Activated CD4-positive, alpha-beta memory T cell treated with anti-CD3 and anti-CD28 coated beads, Interleukin-2, amount 10 ng/mL, durations not matched to agents 7 days and 5 days (primary cell): ENCODE measurements at places on chromosomes 6 and 20. TPM values are rescaled to one million over a fixed set of nuclear protein-coding genes. Genes with fewer than 3 reads are reported as not detected.

DNA sequence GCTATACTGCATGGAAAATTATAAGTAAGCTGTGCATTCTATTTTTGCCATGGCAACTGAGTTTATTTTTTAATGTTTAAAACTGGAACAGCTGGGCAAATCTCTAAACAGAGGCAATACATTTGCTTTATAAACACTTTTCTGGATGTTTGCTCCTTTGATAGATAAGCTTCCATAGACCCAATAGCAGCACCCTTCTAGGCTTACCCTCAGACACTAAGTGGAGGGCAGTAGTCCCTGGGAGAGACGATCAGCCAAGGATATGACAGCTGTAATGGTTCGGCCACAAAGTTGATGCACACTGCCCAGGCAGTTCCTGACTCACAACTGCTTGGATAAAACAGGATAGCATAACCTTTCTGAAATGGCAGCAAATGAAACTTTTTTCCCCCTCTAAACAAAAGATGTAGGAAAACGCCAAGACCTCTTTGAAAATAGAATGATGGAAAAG lies 8.5 kb upstream of the MRPS10 start:
- no peak overlapping the region for H3K27ac ChIP-seq
- no peak for DNase-seq
- no peaks in the 10 kb centered on the region for H3K27me3 ChIP-seq
- H3K36me3 ChIP-seq = peaks cover 12% of the 10 kb centered on the region
- peaks cover 10% of the 10 kb centered on the region for H3K4me1 ChIP-seq
- no peak overlapping the region for H3K4me3 ChIP-seq

DNA sequence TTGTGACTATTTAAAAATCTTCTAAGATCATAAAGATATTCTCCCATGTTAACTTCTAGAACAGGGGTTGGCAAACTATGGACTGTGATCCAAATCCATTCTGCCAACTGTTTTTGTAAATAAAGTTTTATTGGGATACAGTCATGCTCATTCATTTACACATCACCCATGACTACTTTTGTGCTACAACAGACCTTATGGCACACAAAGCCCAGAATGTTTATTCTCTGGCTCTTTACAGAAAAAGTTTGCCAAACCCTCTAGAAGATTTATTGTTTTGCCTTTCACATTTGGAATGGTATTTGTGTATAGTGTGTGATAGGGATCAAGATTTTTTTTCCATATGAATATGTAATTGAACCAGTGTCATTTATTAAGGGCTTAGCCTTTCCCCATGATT lies 341.7 kb downstream of the CD83 start:
- peaks cover 3% of the 10 kb centered on the region for H3K36me3 ChIP-seq
- no peak overlapping the region for H3K4me3 ChIP-seq
- no peak overlapping the region for H3K27ac ChIP-seq
- H3K27me3 ChIP-seq = peaks cover 2% of the 10 kb centered on the region
- no peak for DNase-seq
- peaks cover 23% of the 10 kb centered on the region for H3K4me1 ChIP-seq

Gene ACTL10
- 4.5 TPM for total RNA-seq

GRCh38 chr6:140070846-140071473 lies 696.5 kb upstream of the CITED2 start:
- H3K36me3 ChIP-seq = no peaks in the 10 kb centered on the region
- no peak overlapping the region for H3K27ac ChIP-seq
- no peak overlapping the region for H3K4me3 ChIP-seq
- H3K4me1 ChIP-seq = no peaks in the 10 kb centered on the region
- peaks cover 1% of the 10 kb centered on the region for H3K27me3 ChIP-seq

DNA sequence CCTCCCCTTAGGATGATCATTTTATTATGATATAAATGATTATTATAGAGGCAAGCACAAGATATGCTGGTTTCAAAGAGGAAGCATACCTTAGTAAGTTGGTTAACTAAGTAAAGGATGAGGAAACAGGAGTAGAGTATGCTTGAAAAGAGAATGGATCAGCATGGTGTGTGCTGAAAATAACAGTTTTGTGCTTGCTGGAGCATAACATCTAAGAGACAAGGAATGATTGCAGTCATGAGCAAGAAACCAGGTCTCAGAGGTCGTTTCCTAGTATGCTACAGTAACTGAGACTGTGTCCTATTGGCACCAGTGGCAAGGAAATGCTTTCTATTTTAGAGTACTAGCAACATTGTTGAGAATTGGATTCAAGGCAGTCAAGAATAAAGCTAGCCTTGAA lies 34.1 kb downstream of the CDC40 start:
- H3K4me1 ChIP-seq = no peaks in the 10 kb centered on the region
- H3K27me3 ChIP-seq = no peaks in the 10 kb centered on the region
- no peak overlapping the region for H3K27ac ChIP-seq
- H3K4me3 ChIP-seq = no peak overlapping the region
- DNase-seq = no peak
- H3K36me3 ChIP-seq = peaks cover 57% of the 10 kb centered on the region

DNA sequence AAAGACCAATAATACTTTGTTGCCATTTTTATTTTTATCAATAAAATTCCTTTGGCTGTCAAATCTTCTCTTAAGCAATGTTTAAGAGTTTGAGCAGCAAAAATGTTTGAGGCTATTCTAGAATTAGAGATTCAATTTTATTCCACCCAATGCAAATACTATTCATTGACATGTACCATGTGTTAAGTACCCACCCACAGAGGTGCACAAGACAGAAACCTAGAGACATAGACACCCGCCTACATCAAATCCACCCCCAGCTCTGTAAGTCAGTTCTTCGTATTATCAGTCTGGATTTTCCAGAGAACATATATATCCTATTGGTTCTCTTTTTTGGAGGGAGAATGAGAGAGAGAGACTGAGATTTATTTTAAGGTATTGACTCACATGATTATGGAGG lies 463.7 kb downstream of the EPM2A start:
- no peaks in the 10 kb centered on the region for H3K27me3 ChIP-seq
- H3K4me3 ChIP-seq = no peak overlapping the region
- no peaks in the 10 kb centered on the region for H3K36me3 ChIP-seq

GRCh38 chr6:37269105-37269504 lies 11.2 kb upstream of the TMEM217 start:
- H3K36me3 ChIP-seq = peaks cover 31% of the 10 kb centered on the region
- no peak overlapping the region for H3K4me3 ChIP-seq
- no peak overlapping the region for H3K27ac ChIP-seq
- DNase-seq = no peak
- H3K4me1 ChIP-seq = peaks cover 42% of the 10 kb centered on the region

GRCh38 chr20:54433636-54434035 lies 41.8 kb upstream of the DOK5 start:
- H3K27ac ChIP-seq = no peak overlapping the region
- H3K4me1 ChIP-seq = no peaks in the 10 kb centered on the region
- H3K36me3 ChIP-seq = no peaks in the 10 kb centered on the region
- H3K27me3 ChIP-seq = no peaks in the 10 kb centered on the region

Gene IMPG1
- total RNA-seq = not detected

GRCh38 chr6:81262656-81263055 lies 489.8 kb downstream of the TENT5A start:
- no peak for DNase-seq
- no peaks in the 10 kb centered on the region for H3K27me3 ChIP-seq
- no peak overlapping the region for H3K27ac ChIP-seq
- no peaks in the 10 kb centered on the region for H3K36me3 ChIP-seq
- H3K4me1 ChIP-seq = no peaks in the 10 kb centered on the region

DNA sequence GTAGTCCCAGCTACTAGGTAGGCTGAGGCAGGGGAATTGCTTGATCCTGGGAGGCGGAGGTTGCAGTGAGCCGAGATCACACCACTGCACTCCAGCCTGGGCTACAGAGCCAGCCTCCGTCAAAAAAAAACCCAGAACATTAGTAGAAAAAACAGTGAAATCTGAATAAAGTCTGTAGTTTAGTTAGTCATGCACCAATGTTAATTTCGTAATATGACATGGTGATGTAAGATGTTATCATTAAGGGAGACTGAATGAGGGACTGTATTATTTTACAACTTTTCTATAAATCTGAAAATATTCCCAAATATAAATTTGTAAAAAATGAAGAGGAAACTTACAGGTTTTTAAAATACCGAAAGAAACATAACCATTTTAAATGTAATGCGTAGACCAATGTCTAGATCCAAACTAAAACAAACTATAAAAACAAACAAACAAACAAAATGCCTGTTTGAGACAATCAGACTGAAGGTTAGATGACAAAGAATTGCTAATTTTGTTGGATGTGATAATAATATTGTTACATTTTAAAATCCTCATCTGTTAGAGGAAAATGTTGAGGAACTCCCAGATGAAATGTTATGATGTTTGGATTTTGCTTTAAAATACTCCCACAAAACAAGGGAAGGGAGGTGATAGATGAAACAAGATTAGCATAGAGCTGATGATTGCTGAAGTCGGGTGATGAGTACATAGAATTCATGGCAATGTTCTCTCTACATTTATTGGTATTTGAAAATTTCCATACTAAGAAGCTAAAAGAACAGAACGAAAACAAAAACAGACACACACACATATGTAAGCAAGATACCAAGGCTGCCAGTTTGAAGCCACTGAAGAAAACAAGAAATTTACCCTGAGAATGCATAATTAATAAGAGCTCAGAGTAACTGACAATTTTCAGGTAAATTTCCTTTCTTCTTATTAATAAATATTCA lies 1.8 kb downstream of the GSTA4 start:
- H3K27ac ChIP-seq = no peak overlapping the region
- peaks cover 16% of the 10 kb centered on the region for H3K27me3 ChIP-seq
- no peak for DNase-seq
- peaks cover 50% of the 10 kb centered on the region for H3K4me1 ChIP-seq
- H3K36me3 ChIP-seq = peaks cover 22% of the 10 kb centered on the region

DNA sequence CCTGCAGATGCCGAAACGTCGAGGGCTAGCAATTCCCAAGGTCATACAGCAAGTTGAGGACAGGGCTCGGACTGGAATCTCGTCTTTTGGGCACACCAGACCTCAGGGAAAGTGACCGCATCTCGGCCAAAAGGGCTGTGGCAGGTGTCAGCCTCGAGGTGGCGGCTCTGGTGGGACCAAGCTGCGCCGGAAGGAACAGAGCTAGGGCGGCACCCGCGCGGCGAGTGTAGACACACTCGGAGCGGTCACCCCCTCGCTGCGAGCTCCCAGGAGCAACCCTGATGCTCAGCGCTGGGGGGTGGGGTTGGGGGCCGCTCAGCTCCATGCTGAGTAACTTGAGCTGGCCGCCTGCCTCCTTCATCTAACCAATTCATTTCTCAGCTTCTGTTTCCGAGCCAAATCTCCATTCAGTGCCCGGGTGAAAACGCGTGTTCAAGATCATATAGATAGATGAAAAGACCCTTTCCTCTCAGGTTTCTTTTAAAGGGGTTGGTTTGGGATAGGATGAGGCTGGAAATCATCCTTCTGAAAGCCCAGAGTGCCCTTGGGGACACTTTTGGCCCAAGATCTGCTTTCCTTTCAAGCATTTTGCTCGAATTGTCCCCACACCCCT lies 2.2 kb upstream of the TUBB2B start:
- peak; percentile 39 for DNase-seq
- no peaks in the 10 kb centered on the region for H3K36me3 ChIP-seq
- no peak overlapping the region for H3K27ac ChIP-seq

GRCh38 chr6:158715330-158716311 lies 65.8 kb downstream of the SYTL3 start:
- no peaks in the 10 kb centered on the region for H3K27me3 ChIP-seq
- H3K27ac ChIP-seq = no peak overlapping the region

DNA sequence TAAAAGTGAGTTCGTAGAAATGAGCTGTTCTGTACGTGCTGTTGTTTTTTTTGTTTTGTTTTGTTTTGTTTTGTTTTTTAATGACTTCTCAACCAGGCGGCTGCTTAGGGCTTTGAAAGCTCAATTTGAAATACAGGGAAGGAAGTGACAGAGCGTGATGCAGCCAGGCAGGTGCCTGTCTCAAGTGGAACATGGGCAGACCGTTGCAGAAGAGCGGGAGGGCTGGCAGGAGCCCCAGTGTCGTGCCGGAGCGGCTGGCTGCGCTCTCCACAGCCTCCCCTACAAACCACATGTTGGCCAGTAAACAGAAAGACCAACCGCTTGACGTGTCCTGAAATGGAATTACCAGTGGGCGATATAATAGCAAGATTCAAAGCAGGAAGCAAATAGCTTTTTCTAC lies 164.9 kb upstream of the RREB1 start:
- no peaks in the 10 kb centered on the region for H3K36me3 ChIP-seq
- no peak for DNase-seq
- H3K27me3 ChIP-seq = peaks cover 7% of the 10 kb centered on the region
- H3K4me1 ChIP-seq = peaks cover 5% of the 10 kb centered on the region
- H3K27ac ChIP-seq = no peak overlapping the region

- H3K4me1 ChIP-seq = peaks cover 61% of the 10 kb centered on the region
- H3K27ac ChIP-seq = no peak overlapping the region
- H3K4me3 ChIP-seq = no peak overlapping the region
- H3K27me3 ChIP-seq = no peaks in the 10 kb centered on the region
- peaks cover 21% of the 10 kb centered on the region for H3K36me3 ChIP-seq
These were observed 58.0 kb downstream of the BACH2 start for GRCh38 chr6:90238496-90239266.
